Osteocyte (in vitro differentiated cells): ENCODE measurements at places on chromosomes 7 and 10. TPM values are rescaled to one million over a fixed set of nuclear protein-coding genes. Genes with fewer than 3 reads are reported as not detected.
A peak's percentile ranks its signal among the peaks of the same experiment; 100 is the strongest.

- H3K36me3 ChIP-seq, result no peaks in the 10 kb centered on the region
- no peak for DNase-seq
- no peaks in the 10 kb centered on the region for H3K4me1 ChIP-seq
- no peak overlapping the region for H3K4me3 ChIP-seq
- no peak overlapping the region for H3K27ac ChIP-seq
These were observed 784.3 kb downstream of the DNAJB9 start for GRCh38 chr7:109354000-109354399.

DNA sequence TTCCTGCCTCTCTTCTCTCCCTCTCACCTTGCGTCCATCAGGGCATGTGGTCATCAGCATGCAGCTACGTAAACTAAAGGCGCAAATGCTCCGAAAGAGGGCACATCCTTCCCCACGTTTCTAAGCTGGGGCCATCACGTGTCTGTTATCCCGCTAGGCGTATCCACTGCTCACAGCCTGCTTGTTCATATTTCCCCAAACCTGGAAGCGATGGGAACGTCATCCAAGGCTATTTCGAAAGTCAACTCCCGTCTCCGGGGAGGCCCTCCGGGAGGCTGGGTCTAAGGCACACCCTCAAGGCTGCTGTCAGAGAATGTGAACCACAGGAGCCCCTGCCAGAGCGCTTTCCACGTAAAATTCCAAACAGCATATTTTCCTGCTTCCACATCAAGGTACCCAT is 199.2 kb downstream of the DIP2C start:
- H3K4me1 ChIP-seq, result peaks cover 45% of the 10 kb centered on the region
- DNase-seq, result no peak
- no peaks in the 10 kb centered on the region for H3K27me3 ChIP-seq
- H3K4me3 ChIP-seq, result no peak overlapping the region
- H3K36me3 ChIP-seq, result no peaks in the 10 kb centered on the region
- peak overlapping the region; percentile 76 for H3K27ac ChIP-seq

DNA sequence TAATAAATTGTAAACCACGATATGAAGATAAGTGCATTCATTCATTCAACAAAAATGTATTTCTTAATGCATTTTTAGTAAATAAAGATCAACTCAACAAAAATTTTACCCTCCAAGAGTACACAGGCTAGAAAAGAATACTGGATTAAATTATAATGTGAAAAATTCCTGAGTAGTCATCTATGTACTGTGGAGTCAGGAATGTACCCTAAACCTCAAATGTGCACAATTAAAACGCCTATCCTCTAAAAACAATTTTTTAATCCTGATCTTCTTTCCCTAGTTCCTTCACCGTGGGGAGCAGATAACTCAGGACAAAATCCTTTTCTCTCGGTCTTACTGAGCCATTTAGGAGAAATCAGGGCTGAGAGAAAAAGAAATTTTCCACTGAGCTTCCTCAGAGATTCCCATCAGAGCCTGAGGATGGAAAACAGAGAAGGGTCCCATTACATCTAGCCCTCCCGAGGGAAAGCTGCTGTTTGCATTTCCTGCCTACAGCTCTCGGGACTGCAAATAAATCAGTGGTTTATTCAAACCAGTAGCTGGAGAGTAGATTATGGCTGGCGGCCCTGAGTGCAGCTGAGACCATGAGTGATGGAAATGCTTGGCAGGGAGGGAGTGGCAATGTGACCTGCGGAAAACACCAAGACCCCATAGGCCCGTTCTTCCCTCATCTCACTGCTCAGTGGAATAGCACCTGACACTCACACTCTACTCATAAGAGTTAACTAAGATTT is 7.4 kb downstream of the TAS2R40 start:
- peaks cover 9% of the 10 kb centered on the region for H3K4me1 ChIP-seq
- H3K4me3 ChIP-seq, result peak overlapping the region; percentile 24
- H3K36me3 ChIP-seq, result peaks cover 3% of the 10 kb centered on the region
- H3K27ac ChIP-seq, result no peak overlapping the region
- no peaks in the 10 kb centered on the region for H3K27me3 ChIP-seq

DNA sequence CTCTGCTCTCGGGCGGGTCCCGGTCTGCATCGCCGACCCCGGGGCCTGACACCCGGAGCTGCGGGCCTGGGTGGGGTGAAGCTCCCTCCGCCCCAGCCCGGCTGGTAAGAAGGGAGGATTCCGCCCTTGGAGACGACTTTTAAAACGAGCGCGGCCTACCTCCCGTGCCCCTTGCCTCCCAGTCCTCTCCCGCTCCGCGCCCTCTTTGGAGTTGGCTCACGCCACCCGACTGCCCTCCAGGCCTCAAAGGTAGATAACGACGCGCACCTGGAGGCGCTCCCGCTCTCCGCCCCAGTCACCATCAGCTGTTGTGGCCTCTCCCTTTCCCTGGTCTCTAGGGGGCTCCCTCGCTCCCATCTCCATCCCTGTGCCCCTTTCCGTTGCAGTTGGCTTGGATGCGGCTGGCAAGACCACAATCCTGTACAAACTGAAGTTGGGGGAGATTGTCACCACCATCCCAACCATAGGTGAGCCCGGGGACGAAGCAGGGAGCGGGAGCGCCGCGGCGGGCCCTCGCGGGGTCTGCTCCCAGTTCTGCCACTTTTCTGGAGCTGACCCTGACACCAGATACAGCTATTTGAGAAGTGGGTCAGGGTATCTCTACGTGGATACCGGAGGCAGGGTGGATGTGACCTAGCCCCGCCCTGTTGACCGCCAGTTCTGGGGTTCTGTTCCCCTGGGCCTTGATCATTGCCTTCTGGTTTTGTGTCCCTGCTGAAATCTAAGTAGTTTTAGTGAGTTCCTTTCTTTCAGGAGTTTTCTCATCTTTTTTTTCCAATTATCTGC is 679 bp downstream of the ARF5 start:
- peaks cover 32% of the 10 kb centered on the region for H3K4me1 ChIP-seq
- H3K36me3 ChIP-seq, result peaks cover 17% of the 10 kb centered on the region
- peak overlapping the region; percentile 98 for H3K4me3 ChIP-seq

GRCh38 chr10:28254290-28254985 is 48.4 kb downstream of the MPP7 start:
- peak overlapping the region; percentile 9 for H3K4me3 ChIP-seq
- H3K4me1 ChIP-seq, result peaks cover 47% of the 10 kb centered on the region
- no peak for DNase-seq
- H3K36me3 ChIP-seq, result no peaks in the 10 kb centered on the region
- H3K27me3 ChIP-seq, result no peaks in the 10 kb centered on the region

CH25H gene
- total RNA-seq, result not detected in 2 replicates

ANKRD26 gene
- 12.2 and 13.5 TPM in 2 replicates for total RNA-seq

GRCh38 chr7:17940951-17941431 is 697 bp upstream of the SNX13 start:
- peaks cover 4% of the 10 kb centered on the region for H3K36me3 ChIP-seq
- H3K4me1 ChIP-seq, result peaks cover 29% of the 10 kb centered on the region
- peak overlapping the region; percentile 98 for H3K4me3 ChIP-seq
- DNase-seq, result no peak
